ENCODE measurements at places on chromosomes 2 and 18.

GRCh38 chr2:179965291-179966258 is 41.5 kb downstream of the CWC22 start:
- no peak for DNase-seq

DNA sequence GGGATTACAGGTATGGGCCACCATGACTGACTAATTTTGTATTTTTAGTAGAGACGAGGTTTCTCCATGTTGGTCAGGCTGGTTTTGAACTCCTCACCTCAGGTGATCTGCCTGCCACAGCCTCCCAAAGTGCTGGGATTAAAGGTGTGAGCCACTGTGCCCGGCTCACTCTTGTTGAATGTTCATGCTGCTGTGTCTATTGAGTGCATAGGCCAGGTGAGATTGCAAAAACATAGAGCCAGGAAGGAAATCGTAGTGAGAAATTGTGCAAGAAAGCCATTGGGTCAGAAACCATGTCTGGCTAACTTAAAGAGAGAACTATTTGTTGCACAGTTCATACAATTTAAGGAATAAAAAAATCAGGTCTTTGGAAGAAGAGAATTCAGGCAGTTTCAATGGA is 45.5 kb upstream of the FZD5 start:
- no peak for DNase-seq

DNA sequence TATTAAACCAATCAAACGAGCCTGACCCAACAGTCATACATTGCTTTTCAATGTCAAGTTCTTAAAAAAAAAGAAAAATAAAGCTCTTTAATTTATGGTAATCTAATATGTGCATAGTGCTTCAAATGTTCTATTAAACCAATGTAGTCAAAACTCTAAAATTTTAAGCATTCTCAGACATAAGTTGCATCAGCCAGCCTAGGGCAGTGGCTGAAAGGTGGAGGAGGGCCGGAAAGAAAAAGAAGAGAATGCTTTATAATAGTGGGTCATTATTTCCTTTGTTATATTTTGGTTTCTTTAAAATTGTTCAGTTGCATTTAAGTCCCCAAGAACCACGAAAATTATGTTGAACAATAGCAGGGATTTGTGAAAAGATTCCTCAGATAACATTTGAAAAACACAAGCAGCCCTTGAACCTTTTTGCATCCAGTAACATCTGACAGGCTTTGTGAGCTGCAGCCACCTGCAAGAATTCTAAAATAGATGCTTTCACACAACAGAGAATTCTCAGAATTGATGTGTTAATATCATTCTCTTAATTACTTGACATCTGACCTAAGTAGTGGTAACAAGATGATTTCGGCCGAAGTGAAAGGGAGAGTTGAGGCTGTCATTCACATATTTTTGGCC is 252.1 kb downstream of the CDCA7 start:
- DNase-seq = no peak

- DNase-seq = no peak
These were observed 46.9 kb downstream of the PLEKHB2 start for GRCh38 chr2:131152074-131152473.

DNA sequence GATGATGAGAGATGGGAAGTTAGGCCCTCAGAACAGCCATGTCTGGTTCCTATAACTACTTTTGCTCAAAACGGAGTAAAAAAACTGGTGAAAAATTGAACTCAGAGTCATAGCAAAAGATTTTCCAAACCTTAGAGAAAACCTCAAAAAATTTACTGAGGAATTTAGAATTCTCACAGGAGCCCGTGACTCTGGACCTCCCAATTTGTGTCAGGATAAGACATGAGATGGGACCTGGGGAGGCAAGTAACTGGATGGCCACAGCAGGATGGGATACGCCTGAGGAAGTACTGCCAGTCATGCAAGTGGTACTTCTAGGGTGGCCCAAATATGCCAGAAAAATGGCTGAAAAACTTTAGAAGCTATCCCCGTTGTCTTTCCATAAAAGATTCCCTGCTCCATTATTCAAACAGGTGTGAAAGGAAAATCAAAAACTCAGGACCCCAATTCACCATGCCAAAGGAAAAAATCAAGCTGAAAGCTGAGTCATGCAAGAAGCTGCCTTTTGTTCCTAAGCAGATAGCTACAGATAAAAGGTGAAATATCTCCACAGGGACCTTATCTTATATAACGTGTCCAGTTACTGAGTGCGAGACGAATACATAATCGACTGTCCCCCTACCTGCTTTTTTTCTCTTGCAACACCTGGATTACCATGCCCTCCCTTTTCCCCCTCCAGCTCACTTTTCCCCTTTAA is 34.1 kb upstream of the LIPG start:
- no peak for DNase-seq

GRCh38 chr2:62145478-62146100 is 50.3 kb upstream of the B3GNT2 start:
- DNase-seq = no peak

GRCh38 chr18:2424420-2424819 is 146.9 kb downstream of the METTL4 start:
- DNase-seq = no peak

DNA sequence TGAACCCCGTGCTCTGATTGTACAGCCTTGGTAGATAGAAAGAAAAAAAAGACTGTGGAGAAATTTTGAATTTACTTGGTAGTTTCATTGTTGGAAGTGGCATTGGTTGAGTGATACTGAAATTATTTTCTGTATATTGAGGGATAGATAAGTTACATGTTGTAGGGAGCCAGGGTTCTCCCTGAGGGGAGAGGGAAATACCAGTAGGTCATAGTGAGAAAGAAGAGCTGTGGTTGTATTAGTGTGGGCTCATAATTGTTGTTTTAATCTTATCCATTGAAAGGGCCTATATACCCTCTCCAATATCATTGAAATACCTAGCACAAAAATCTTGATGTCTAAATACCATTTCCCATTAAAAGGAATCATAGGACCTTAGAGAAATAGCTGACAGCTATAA is 16.9 kb upstream of the RAB31 start:
- no peak for DNase-seq

DNA sequence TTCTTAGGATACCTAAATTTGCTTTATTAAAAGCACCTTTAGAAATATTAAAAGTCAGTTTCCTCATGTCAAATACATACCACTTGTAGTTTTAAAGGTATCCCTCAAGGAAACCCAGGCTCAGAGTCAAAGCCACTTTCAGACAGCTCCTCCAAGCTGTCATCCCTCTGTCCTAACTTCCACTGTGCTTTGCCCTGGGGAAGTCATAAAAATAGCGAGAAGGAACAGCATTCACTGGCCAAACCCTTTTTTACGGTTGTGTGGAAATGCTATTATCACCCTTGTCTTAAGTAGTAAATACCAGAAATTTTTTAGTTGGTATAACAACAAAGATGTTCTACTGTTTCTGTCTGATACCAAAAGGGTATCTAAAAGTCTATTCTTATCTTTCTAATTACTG is 680.5 kb downstream of the ZEB2 start:
- DNase-seq = no peak

DNA sequence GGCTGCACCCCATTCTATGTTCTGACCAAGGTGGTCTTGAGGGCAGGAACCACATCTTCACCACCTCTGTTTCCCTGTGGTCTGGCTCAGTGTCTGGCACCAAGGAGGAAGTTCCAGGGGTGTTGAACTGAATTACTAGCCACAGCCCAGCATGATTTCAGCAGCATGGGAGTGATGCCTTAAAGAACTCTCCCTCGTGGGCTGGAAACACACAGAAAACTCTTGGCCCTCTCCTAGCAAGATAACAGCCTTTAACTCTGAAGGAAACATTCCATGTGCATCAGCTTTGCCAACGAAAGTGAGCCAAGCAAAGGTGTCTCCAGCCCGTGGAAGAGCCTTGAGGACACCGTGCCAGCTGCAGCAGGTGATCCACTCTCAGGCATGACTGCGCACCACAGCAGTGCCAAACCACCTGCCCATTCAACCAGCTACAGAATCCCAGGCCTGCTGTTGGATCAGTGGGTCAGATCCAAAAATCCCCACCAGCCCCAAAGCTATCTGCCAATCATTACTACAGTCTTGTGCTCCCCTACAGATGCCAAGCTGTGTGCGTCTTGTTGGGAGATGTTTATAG is 124.8 kb downstream of the TTC32 start:
- no peak for DNase-seq
